Stimulated activated CD4-positive, alpha-beta T cell treated with anti-CD3 and anti-CD28 coated beads, Interleukin-4, amount 100 ng/mL, for 24 hours (primary cell): ENCODE measurements at places on chromosomes 16 and 17.

GRCh38 chr17:2140683-2141082 is 85.8 kb downstream of the HIC1 start:
- DNase-seq: no peak

DNA sequence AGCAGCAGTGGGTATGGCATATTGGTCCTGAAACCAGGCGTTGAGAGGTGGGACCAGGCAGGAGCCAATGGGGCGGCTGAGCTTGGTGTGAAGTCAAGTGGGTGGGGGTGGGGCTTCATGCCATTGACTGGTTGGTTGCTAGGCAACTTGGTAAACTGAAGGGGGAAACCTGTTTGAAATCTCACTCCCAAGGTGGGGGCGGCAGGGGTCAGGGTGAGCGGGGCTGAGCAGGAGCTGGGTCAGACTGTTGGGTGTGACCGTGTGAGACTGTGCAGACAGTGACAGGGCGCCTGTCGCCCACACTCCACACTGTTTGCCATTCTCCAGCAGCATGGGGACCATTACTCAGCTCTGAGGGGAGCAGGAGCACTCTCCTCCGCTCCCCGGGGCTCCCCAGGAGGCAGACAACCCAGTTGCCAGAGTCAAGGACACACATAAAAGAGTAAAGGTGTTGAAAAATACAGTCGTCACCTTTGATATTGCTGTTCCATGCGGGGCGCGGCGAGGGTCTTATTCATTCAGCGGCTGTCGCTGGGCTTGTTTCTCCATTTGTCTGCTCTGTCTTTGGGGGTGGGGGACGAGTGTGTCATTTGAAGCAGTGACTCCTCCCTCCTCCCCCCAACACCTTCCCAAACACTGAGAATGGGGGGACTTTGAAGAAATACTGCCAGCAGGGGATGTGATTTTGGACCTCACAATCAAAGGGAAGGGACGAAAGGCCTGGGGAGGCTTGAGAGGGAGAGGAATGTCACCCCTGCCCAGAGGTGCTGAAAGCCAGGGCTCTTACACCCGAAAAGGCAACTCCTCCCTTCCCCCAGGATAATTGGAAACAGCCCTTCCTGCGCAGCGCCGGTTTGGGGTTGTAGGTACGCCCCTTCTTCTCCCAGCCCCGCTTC is 1.2 kb upstream of the EFNB3 start:
- no peak for DNase-seq

- DNase-seq: no peak
These were observed 33.5 kb upstream of the MON1B start for GRCh38 chr16:77157346-77158058.

GRCh38 chr17:22694362-22695227 is 1002.3 kb downstream of the KCNJ18 start:
- no peak for DNase-seq

DNA sequence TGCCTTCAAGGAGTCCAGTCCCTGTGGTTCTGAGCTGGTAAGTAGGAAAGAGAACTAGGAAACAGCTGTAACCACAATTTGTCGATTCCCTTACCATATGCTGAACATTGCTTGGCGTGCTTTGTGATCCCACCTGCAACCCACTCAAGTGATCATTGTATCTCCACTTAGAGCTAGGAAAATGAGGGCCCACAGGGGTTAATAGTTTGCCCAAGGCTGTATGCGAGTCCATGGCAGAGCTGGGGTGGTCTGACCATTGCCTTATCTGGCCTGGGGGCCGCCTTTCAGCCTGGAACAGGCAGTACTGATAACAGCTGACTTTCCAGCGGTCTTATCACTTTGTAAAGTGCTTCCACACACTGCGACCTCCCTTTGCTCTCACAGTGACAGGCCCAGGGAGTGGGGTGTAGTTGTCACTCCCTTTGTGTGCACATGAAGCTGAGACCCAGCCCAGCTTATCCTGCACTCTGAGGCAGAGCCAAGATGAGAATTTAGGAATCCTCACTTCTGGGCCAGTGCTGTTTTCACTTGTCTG is 9.8 kb downstream of the MYL4 start:
- no peak for DNase-seq
